ENCODE measurements at places on chromosomes 13 and 19. TPM values are rescaled to one million over a fixed set of nuclear protein-coding genes. Genes with fewer than 3 reads are reported as not detected.

Gene SLC6A16
- 0.93 TPM for total RNA-seq

Gene OR4F17
- not detected for total RNA-seq

Gene OR7D4
- total RNA-seq, result not detected

Gene DAND5
- total RNA-seq, result 5.2 TPM

Gene CCDC194
- not detected for total RNA-seq

Gene TUBB4A
- total RNA-seq, result 51.8 TPM

Gene TEAD2
- 29.5 TPM for total RNA-seq

Gene ZNF418
- 31.7 TPM for total RNA-seq

Gene CEACAM7
- 3.4 TPM for total RNA-seq

Gene SLC10A2
- not detected for total RNA-seq

Gene KRTDAP
- total RNA-seq, result not detected

Gene C19orf85
- total RNA-seq, result not detected

Gene DACH1
- total RNA-seq, result 102 TPM

Gene ZNF584
- total RNA-seq, result 20.0 TPM

Gene MBD3L3
- not detected for total RNA-seq

Gene GRIN2D
- total RNA-seq, result 4.3 TPM

Gene PRRG2
- total RNA-seq, result 0.77 TPM

Gene FBXL12
- total RNA-seq, result 15.7 TPM

Gene CYP2A6
- total RNA-seq, result not detected

Gene STK11
- 58.2 TPM for total RNA-seq

Gene OR7G1
- total RNA-seq, result not detected

Gene ZNF628
- total RNA-seq, result 2.3 TPM

Gene SYT5
- 16.4 TPM for total RNA-seq

Gene HSD17B14
- total RNA-seq, result 13.8 TPM

Gene BEST2
- 0.55 TPM for total RNA-seq

Gene C13orf42
- total RNA-seq, result not detected

Gene RXFP2
- total RNA-seq, result not detected

Gene CCDC159
- total RNA-seq, result 55.9 TPM

Data from camera-type eye (tissue), 1 donor.